ENCODE measurements at places on chromosomes 3 and 15.

- no peak for DNase-seq
Observed at GRCh38 chr3:180359061-180359952, 242.7 kb upstream of the TTC14 start.

DNA sequence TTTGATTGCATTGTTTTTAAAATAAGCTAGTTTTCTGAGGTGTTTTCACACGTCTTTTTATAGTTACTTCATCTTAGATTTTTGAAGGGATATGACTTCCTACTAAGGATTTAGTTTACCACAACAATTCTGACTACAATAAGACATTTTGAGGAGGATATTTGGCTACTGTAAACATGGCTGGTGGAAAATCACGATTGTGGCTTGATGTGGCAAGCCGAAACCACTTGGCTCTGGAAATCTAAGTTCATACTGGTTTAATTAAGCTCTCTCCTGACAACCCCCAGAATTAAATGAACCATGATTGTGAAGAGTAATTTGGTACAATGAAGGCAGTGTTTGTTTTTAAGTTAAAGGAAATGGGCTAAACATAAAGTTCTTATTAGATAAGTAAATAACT is 30.8 kb downstream of the ST3GAL6 start:
- DNase-seq = no peak

GRCh38 chr3:107189158-107189791 is 188.0 kb upstream of the CCDC54 start:
- DNase-seq = no peak

GRCh38 chr15:93209690-93210445 is 120.9 kb upstream of the RGMA start:
- no peak for DNase-seq

DNA sequence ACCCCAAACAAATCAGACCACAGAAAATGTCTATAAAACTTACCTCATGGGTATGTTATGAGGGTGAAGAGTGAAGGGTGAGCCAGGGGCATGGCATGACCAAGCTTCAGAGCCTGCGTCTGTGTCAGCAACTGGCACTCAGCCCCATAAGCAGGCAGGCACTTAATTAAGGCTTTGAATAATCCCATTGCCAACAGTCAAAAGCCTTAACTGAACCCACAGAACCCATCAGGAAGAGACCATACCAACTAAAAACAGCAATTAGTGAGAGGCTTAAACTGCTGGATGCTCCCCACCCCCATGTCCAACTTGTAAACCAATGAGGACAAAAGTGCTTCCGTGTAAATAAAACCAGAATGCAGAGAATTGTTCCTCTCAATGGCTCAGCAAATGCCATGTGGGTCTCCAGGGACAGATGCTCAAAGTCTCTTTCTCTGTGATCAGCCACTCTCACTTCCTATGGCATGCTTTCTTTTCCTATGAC is 126.0 kb downstream of the MYLK start:
- no peak for DNase-seq

DNA sequence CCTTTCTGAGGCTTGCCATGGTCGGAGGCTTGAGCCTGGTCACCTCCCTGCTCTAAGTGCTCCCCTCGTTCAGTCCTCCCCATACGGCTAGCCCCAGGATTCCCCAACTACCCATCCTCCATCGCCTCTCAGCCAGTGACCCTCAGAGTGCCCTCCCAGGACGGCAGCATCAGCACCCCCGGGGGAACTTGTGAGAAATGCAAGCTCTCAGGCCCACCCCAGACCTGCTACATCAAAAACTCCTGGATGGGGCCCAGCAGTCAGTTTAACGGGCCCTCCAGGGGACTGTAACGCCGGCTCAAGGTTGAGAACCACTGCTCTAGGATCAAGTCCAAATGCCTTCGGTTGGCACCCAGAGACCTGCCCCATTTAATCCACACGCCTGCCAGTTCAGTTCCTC is 6.9 kb downstream of the ADAMTS17 start:
- DNase-seq = no peak

DNA sequence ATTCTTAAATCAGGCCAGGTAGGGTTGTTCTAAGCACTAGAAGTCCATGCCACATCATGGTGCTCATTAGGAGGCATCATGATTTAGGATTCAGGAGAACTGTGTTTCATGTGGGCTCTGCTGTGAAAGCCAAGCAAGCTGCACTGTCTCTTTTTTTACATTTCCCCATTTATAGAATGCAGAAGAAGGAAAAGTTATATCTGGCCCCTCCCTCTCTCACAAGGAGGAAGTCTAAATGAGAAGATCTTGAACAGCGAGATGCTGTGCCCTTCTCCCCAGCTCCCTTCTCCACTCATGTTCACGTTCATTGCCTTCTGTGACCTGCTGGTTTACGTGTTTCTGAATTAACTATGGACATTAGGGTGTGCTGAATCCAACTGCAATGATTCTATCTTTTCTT is 178.5 kb upstream of the RASGRP1 start:
- DNase-seq = no peak

- no peak for DNase-seq
Observed at GRCh38 chr3:159989973-159990846, 1.6 kb downstream of the IL12A start.

DNA sequence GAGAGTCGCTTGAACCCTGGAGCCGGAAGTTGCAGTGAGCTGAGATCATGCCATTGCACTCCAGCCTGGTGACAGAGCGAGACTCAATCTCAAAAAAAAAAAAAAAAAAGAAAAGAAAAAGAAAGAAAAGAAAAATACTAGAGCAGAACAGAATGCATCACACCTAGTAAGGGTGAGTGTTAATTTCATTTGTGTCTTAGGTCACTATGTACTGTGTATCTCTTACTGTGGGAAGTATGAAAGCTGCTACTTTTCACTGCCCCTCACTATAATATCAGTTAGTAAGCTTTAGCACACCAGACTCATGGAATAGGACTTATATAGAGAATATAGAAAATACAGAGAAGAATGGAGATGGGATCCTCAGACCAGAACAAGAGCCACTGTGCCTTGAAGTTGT is 45.9 kb upstream of the RASA2 start:
- DNase-seq = no peak

- DNase-seq = no peak
Observed at GRCh38 chr3:39408493-39409372, 2.2 kb downstream of the RPSA start.

DNA sequence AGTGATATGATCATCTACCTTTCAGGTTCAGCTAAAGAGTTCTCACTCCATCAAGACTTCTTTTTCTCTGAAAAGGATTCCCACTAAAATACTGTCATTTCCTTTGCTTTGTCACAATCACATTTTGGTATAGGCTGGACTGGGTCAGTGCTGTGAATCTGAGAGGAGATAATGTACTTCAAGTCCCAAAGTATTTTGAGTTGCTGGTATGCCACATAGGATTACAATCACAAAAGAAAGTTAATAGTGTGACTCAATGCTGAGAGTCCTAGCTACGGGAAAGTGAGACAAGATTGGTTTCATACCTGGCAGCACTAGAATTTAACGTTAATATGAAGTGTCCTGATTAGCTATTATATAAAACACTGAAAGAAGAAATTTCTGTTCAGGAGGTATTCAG is 1073.5 kb downstream of the FHIT start:
- DNase-seq = no peak

GRCh38 chr15:74428442-74428787 is 5.3 kb downstream of the SEMA7A start:
- DNase-seq = no peak

- DNase-seq = no peak
Observed at GRCh38 chr3:123399653-123400052, 49.2 kb downstream of the ADCY5 start.

GRCh38 chr3:115788921-115789470 is 165.7 kb downstream of the GAP43 start:
- DNase-seq = peak; percentile 94

- DNase-seq = no peak
Observed at GRCh38 chr3:142863010-142863817, 25.7 kb downstream of the PCOLCE2 start.

GRCh38 chr15:38149315-38149714 is 103.3 kb upstream of the SPRED1 start:
- DNase-seq = no peak

GRCh38 chr15:72060687-72061250 is 57.2 kb downstream of the MYO9A start:
- no peak for DNase-seq

- no peak for DNase-seq
Observed at GRCh38 chr3:187744169-187745151, 808 bp downstream of the BCL6 start.

- DNase-seq = no peak
Observed at GRCh38 chr3:170532573-170532972, 53.3 kb downstream of the SLC7A14 start.

DNA sequence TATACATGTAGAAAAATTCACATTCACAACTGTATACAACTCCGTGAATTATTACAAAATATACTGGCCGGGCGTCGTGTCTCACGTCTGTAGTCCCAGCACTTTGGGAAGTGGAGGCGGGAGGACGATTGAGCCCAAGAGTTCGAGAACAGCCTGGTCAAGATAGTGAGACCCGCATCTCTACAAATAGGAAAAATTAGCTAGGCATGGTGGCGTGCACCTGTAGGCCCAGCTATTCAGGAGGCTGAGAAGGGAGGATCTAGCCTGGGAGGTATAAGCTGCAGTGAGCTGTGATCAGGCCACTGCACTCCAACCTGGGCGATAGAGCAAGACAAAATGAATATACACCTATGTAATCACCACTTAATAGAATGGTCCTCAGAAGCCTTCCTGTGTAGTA is 1.3 kb downstream of the RAD51 start:
- DNase-seq = no peak

- no peak for DNase-seq
Observed at GRCh38 chr15:31494786-31495185, 168.2 kb downstream of the KLF13 start.

GRCh38 chr3:70180664-70181063 is 131.8 kb downstream of the MDFIC2 start:
- no peak for DNase-seq

- no peak for DNase-seq
Observed at GRCh38 chr3:41525303-41526064, 326.2 kb downstream of the CTNNB1 start.

GRCh38 chr15:35362195-35362829 is 183.7 kb downstream of the DPH6 start:
- DNase-seq = peak; percentile 20

GRCh38 chr3:126685021-126685420 is 19.0 kb upstream of the CHCHD6 start:
- DNase-seq = peak; percentile 73

- no peak for DNase-seq
Observed at GRCh38 chr3:30918761-30919160, 24.3 kb upstream of the GADL1 start.

DNA sequence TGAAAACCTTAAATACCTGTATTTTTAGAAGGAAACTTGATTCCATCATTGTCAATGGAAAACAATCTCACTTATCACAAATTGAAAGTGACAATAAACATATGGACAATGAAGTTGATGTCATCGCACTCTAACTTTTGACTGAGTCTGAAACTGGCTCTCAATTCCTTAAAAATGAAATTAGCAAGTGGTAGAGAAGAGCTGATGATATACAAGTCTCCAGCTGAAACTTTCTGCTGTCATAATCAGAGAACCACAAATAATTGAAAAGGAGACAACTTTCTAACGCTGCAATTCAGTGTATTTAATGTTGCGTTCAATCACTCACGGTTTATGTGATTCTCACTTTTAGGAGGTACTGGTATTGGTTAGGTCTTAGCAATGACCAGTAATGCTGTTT is 37.5 kb downstream of the EPHB1 start:
- DNase-seq = no peak

DNA sequence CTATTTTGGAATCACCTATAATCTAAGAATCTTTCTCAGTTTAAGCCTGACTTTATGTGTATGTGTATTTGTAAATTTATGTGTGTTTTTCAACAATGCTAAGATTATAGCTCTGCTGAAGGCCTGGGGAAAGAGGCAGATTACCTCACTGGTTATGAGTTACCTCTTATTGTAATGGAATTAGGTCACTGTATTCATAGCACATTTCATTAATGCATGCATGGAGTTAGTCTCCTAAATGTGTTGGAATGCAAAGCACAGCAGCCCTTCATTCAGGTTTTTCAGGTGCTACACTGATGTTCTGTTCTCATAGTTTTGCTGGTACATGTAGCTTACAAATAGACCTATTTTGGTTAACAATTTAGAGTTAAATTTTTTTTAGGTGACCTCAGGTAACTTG is 9.5 kb downstream of the GPR87 start:
- DNase-seq = no peak

DNA sequence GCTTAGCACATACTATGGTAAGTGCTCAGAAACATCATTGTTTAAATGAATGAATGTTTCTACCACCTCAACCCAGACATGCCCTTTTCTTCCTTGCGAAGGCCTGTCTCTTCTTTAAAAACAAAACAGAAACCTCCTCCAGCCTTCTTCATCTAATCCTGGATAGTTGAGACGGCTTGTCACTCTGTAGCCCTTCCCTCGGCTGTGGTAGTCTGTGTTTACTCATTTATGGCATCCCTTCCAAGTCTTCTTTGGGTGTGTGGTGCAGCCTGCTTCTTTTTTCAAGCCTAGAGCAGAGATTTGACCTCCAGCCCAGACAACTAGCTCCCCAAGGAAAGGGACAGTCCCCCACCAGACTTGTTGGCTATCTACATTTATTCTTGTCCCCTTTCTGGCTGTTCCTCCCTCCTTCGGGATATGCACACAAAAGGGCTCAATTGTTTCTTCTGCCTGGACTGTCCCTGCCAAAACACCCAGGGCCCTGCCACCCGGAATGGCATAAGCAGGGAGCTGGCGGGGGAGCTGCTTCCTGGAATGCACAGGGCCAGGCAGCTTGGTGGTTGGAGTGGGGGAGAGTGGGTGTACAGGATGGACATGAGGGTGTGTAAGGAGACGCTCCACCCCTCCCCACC is 67.8 kb downstream of the ITGA11 start:
- DNase-seq = no peak

GRCh38 chr15:88454236-88454635 is 13.0 kb downstream of the MRPL46 start:
- DNase-seq = no peak

DNA sequence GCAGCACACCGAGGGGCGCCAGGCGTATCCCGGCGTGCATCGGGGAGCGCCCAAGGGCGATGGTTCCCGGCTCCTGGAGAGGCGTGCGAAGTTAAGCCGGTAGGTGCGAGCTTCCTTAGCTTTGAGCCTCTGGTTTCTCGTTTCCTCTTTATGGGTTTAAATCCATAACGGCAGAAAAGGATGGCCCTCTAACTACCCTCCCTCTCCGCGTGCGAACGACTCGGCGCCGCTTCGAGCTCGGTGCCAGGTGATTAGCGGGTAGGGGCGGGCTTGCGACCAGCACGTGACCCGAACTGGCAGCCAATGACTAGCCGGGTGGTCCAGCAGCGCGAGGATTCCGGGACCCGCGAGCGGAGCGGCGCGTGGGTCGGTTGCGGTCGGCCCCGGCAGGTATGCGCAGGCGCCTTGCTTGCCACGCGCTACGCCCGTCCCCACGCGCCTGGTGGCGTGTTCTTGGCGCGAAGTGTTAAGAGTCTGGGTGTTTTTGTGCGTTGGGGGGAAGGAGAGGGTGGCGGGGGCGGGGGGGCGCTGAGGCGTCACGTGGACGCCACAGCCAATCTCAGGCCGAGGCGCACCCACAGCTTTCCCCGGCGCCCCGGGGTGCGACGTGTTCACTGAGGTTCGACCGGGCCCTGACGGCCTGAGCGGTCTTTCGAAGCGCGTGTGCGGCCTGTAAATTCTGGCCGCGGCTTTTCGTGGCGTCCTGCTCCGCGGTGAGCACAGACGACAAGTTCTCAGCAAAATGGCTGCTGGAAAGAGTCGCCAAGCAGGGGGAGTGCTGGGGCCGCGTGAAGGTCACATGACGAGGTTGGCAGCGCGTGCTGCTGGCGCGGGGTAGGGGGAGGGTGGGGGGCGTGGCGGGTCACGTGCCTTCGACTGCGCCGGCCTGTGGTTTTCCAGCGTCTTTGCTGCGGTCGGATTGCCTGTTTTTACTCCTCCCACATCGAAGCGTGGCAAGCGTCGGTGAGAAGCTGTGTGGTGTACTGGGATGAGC is 38.7 kb upstream of the MGA start:
- peak; percentile 90 for DNase-seq
